ENCODE measurements at places on chromosomes 3 and 15.

GRCh38 chr3:173970281-173970680 is 572.7 kb downstream of the NLGN1 start:
- peak; percentile 87 for DNase-seq

DNA sequence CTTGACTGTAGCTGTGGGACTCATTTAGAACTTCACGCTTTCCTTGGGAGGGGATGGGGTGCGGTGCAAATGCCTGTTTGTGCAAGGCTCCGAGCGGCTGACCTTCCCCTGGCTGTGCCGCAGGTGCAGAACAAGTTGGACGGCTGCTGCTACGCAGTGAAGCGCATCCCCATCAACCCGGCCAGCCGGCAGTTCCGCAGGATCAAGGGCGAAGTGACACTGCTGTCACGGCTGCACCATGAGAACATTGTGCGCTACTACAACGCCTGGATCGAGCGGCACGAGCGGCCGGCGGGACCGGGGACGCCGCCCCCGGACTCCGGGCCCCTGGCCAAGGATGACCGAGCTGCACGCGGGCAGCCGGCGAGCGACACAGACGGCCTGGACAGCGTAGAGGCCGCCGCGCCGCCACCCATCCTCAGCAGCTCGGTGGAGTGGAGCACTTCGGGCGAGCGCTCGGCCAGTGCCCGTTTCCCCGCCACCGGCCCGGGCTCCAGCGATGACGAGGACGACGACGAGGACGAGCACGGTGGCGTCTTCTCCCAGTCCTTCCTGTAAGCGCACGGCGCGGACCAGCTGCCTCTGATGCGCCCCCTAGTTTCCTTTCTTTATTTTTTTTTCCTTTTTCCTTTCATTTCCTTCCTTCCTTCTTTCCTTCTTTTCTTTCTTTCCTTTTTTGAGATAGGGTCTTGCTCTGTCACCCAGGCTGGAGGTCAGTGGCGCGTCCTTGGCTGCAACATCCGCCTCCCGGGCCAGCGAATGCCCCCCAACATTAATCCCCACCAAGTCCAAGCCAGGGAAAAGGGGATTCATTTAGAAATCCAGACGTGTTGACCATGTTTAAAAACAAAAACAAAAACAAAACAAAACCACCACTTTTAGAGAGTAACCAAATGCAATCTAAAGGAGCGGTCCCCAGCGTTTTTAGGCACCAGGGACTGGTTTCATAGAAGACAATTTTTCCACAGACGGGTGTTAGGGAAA is 42.7 kb downstream of the EIF2AK4 start:
- DNase-seq, result peak; percentile 54

DNA sequence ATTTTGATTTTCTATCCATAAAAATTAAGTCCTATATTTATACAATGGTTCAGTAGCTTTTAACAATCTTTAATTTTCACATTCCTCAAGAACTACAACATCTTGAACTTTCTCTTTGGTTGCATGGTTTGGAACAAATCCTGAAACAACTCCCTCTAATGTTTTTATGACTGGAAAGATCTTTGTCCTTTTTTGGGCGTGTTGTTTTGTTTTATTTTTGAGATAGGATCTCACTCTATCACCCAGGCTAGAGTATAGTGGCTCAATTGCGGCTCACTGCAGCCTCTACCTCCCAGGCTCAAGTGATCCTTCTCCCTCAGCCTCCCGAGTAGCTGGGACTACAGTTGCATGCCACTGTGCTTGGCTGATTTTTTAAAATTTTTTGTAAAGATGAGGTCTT is 4.0 kb downstream of the STX19 start:
- DNase-seq, result no peak

GRCh38 chr15:48590723-48591122 is 54.8 kb downstream of the FBN1 start:
- no peak for DNase-seq

DNA sequence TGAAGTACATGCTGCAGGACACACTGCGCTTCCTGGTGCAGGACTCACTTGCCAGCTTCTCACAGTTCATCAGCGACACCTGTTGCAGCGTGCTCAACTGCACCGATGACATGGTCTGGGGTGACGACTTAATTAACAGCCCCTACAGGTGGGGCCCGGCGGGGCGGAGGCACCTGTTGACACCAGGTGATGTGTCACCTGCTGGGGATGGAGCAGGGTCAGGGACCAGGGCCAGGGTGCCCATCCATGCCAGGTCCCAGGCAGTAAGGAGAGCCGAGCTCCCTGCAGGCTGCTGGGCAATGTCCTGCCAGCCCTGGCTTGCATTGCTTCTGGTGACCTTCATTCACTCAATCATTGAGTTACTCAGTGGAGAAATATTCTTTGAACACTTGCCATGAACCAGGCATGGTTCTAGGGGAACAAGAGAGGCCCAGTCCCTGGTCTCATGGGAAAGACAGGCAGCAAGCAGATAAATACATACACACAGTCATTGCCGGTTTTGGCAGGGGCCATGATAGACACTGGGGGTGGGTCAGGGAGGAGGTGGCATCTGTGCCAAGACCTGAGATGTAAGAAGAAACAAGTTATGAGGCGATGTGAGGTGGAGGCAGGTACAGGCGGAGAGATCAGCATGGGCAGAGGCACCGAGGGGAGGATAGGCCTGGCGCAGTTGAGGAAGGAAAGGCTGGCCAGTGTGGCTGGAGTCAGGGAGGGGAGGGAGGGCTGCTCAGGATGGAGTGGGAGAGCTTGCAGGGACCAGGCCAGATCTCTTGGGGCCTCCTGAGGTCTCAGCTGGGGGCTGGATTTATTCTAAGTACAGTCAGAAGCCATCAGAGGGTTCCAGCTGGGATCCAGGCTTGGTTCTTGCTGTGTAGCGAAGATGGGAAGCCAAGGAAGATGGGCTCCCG is 30.8 kb downstream of the DNAH1 start:
- no peak for DNase-seq

DNA sequence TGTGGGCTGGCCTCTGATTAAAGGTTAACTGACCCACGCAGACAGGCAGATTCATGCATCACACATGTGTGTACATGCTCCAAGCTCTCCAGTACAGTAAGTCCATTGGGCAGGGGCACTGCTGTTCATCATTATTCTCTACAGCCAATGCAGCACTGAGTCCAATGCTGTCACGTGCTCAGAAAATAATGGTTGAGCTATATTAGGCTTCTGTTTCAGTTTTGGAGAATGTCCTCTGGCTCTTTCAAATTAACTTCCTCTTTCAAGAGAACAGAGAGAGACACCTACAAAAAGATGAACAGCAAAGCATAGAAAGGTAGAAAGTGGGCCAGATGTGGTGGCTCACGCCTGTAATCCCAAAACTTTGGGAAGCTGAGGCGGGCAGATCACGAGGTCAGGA is 202.6 kb downstream of the MEX3B start:
- no peak for DNase-seq

GRCh38 chr15:56944485-56944884 is 26.0 kb downstream of the TCF12 start:
- DNase-seq, result no peak

DNA sequence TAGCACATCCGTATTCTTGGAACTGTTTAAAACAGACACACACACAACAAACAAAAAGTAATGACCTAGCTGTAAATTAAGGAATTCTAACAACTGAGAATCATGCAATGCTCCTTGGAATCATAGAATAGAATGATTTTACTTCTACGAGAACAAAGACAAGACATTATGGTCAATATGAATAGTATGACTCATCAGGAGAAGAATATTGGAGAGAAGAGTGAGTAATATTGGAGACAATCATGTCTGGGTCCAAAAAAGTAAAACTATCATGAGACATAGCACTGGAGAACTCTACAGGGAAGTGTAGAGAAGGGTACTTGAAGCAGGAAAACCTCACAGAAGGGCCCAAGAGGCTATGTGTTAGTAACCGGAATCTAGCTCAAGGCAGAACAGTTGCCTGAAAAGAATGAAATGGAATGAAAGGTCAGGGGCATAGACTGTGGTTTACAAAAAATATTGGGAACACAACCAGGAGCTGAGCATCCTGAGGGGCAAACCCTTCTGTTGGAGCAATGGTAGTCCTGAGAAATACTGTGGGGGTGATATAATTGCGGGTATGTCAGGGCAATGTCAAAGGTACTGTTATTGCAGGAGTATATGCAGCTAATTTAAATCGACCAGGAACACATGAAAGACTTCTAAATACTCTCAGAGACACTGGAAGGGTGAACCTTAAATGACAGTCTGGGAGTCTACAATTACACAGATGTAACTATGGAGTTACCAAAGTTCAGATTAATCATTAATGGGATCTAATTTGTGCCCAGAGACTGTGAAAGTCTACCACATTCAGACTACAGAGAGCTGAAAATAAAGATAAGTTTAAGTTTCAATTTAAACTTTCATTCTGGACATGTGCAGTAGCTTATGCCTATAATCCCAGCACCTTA is 201.2 kb downstream of the BCHE start:
- no peak for DNase-seq

DNA sequence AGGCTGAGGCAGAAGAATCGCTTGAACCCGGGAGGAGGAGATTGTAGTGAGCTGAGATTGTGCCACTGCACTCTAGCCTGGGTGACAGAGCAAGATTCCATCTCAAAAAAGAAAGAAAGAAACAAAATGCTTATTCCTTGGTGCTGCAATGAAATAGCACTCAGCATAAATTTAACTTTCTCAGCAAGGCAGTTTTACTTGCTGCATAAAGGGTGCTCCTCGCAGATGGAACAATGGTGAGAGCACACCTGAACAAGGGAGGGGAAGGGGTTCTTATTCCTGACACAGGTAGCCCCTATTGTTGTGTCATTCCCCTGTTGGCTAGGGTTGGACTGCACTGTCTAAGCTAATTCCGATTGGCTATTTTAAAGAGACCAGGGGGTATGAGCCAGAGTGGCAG is 17.1 kb downstream of the PAK2 start:
- no peak for DNase-seq

DNA sequence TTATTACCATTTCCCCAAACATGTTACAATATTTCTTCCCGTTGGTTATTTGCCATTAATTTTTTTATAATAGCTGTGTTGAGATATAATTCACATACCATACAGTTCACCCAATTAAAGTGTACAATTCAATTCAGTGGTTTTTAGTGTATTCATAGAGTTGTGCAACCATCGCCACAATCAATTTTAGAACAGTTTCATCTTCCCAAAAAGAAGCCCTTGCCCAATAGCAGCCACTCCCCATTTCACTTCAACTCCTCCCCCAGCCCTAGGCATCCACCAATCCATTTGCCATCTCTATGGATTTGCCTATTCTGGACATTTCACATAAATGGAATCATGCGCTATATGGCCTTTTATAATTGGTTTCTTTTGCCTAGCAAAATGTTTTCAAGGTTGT is 225.1 kb downstream of the EPHB1 start:
- no peak for DNase-seq

DNA sequence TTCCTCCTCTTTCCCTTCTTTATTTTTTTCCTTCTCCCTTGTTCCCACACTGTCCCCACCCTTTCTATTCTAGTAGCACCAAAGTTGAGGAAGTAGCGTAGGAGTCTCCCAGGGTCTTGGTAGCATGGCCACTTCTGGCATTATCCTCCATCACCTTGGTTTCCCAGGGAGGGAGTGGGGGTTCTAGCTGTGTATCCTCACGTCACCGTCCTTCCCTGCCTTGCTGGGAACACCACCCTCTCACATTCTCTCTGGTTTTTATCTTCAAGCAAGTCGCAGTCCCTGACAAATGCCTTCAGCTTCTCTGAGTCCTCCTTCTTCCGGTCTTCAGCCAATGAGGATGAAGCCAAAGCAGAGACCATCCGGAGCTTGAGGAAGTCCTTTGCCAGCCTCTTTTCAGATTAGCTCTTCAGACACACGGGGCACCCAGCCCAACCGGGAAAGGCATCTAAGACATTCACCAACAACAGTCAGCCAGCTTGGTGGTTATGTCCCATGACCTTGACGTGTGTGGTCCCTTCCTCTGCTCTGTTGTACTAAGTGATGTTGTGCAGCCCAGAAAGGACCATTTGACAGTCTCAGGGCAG is 31.6 kb upstream of the TIMP4 start:
- no peak for DNase-seq

- no peak for DNase-seq
Observed at GRCh38 chr15:90966262-90966661, 11.6 kb downstream of the RCCD1 start.

GRCh38 chr3:49501842-49502241 is 31.8 kb downstream of the DAG1 start:
- no peak for DNase-seq

- no peak for DNase-seq
Observed at GRCh38 chr3:49386056-49386756, 25.6 kb downstream of the RHOA start.

DNA sequence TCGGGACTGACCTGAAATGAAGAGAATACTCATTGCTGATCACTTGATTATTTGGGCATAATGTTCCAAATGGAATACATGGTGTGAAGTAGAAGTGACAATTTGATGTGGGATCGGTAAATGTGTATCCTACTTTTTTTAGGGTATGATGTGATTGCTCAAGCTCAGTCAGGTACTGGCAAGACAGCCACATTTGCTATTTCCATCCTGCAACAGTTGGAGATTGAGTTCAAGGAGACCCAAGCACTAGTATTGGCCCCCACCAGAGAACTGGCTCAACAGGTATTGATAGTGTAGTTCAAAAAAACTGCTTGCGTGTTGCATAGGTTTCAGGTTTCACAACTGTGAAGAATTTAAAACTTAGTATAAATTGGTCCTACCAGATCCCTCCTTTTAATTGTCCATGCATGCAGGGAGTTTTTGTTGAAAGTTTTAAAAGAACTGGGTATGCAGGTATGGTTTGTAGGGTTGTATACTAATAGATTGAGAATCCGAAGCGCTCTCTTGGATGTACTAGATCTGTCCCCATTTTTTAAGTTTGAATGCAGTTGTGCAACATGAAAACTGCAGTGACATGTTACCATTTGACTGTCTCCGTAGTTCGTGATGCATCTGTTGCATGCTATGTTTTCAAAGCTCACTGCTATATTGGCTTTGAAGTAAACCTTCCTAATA is 1.6 kb downstream of the EIF4A2 start:
- DNase-seq, result no peak

- DNase-seq, result no peak
Observed at GRCh38 chr3:99872923-99873254, 55.2 kb downstream of the CMSS1 start.

- DNase-seq, result no peak
Observed at GRCh38 chr3:141122455-141123030, 71.4 kb downstream of the SPSB4 start.

DNA sequence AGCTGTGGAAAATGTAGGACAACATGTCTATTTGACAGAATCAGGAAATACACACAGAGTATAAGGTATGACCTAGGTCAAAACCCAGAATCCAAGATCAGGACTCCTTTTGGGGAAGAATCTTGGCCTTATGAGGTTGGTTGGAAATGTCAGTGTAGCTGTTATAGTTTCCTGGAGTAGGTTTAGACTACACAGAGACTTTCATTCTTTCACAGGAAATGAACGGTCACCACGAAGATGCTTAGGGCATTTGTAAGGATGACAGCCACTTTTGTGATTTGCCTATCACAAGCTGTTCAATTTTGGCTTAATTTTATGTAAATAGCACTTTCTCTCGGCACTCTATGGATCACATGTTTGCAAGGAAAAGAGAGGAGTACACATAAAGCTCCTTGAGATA is 18.6 kb upstream of the ZBTB20 start:
- DNase-seq, result no peak

Data from NCI-H1105 treated with DMSO at 0.1 percent for 48 hours (cell line).